ENCODE measurements at places on chromosomes 4 and X.

DNA sequence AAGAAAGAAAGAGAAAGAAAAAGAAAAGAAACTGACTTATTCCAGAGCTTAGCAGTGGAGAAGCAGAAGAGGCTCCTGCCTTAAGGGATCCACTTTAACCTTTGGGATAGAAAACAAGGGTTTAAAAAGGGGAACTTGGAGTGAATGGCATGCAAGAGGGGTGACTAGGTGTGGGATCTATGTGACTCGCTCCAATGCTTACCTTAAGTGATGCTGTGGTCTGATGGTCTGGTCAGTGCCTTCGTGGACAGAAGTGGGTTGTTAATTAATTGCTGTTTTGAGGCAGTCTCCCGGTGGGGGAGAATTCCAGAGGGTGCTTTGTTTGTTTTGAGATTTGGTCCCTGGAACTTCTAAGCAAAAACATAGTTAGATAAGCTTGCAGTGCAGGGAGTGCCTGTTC, 21.1 kb upstream of the RHOXF1 start:
- H3K4me3 ChIP-seq: no peak overlapping the region
- no peak overlapping the region for H3K27ac ChIP-seq
- no peaks in the 10 kb centered on the region for H3K36me3 ChIP-seq
- no peak for DNase-seq
- no peaks in the 10 kb centered on the region for H3K27me3 ChIP-seq

GRCh38 chr4:154009191-154009590, 220.3 kb upstream of the SFRP2 start:
- H3K36me3 ChIP-seq: no peaks in the 10 kb centered on the region
- no peak for DNase-seq
- no peaks in the 10 kb centered on the region for H3K4me1 ChIP-seq
- H3K27ac ChIP-seq: no peak overlapping the region

DNA sequence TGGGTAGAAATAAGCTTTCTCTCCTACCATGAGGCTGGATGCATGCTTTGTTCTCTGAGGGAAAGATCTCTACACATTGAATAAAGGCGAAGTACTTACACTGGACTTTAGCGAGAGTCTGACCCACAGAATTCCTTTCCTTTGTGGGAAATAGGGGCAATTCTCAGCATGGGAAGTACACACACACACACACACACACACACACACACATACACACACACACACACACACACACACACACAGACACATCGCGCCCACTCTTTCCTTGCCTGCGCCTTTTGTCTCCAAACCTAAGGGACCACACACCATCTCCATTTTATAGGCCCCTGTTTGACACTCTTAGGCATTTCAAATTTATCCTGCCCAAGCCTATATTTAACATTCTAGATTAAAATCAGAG, 83.8 kb downstream of the LUZP4 start:
- no peaks in the 10 kb centered on the region for H3K4me1 ChIP-seq
- no peaks in the 10 kb centered on the region for H3K27me3 ChIP-seq
- H3K27ac ChIP-seq: no peak overlapping the region
- no peak for DNase-seq
- no peaks in the 10 kb centered on the region for H3K36me3 ChIP-seq

GRCh38 chr4:183905081-183905592, at the start of gene STOX2:
Gene STOX2, plus strand, starts transcription at chr4:183905307. Its CDS starts 1,484 bp downstream, at chr4:183906791.
- peaks cover 6% of the 10 kb centered on the region for H3K4me1 ChIP-seq
- no peaks in the 10 kb centered on the region for H3K36me3 ChIP-seq
- H3K27me3 ChIP-seq: peaks cover 58% of the 10 kb centered on the region

DNA sequence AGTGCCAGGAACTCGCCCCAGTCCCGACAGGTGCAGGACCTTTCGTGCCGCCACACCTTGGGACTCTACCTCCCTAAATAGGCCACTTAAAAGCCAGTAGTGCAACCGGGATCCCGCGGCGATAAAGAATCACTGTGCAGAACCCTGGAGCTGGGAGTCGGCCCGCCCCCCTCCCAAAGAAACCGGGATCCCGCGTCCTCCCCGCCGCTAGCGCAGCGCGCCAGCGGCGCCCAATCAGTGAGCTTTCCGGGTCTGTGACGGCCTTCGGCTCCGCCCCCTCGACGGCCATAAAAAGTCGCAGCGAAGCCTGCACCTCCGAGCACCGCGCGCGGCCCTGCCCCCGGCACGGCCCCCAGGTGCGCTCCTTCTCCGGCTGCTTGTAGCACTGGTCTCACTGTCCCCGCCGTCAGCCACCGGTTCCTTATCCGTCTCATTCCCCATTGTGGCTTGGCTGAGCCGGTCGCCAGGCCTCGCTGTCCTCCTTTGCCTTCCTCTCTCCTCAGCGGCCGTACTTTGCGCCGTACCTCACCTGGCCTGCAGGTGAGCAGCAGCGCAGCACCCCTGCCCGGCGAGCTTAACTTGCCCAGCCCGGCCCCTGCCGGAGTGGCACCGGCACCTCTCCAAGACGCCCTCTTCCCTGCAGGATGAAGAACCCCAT, at the start of gene LRAT:
LRAT (plus strand) TSS at position 318 of the 658 bp plus-strand sequence; CDS start at position 645, 327 bp downstream.
- peaks cover 67% of the 10 kb centered on the region for H3K27me3 ChIP-seq
- peak; percentile 49 for DNase-seq
- H3K27ac ChIP-seq: no peak within 1 kb of the TSS
- no peaks in the 10 kb centered on the region for H3K36me3 ChIP-seq

DNA sequence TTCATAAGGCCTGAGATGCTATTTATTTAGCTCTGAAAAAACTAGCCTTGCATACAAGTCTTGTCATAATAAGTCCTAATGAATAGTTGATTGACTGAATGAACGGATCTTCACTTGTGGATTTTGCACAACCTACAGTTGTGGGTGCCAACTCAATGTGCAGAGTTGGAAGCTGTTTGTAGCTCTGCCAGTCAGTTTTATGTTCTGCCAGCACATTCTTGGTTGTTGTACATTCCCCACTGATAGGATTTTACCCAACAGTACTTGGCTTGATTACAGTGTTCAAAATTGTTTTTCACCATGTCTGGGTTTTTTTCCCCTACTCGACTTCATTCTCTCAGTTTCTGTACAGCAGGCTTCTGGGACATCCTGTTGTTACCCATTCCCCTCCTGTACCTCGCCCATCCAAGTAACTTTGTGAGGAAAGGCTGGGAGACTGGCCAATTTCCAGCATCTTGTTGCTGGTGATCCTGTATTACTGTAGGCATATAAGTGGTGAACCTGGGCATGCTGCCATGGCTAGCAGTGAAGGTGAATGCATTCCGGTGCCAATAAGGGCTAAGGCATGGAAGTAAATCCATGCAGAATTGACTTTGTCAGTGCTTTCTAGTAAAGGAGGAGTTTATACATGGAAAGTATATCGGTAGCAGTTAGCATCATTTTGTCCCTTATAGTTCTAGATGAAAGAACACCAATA, 22.8 kb downstream of the IL1RAPL1 start:
- no peaks in the 10 kb centered on the region for H3K27me3 ChIP-seq
- no peaks in the 10 kb centered on the region for H3K36me3 ChIP-seq

GRCh38 chr4:103372002-103372558, 173.9 kb upstream of the CENPE start:
- H3K4me1 ChIP-seq: no peaks in the 10 kb centered on the region
- DNase-seq: no peak
- no peak overlapping the region for H3K4me3 ChIP-seq
- no peaks in the 10 kb centered on the region for H3K36me3 ChIP-seq

DNA sequence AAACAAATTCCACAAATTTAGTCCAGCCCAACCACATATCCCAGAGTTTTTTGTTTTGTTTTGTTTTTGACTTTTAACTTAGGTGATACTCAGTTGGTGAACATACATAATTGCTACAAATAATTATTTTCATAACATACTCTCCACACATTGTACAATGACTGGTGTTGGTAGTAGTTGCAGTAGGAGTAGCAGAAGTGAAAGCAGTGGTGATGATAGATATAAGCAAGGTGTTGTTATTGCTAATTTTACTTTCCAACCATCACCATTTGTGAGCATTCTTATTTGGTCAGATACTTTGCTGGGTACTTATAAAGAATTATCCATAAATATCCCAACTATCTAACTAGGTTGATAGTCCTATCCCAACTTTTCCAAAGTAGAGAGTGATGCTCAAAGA, 47.3 kb downstream of the ARHGAP24 start:
- no peaks in the 10 kb centered on the region for H3K4me1 ChIP-seq
- no peak overlapping the region for H3K4me3 ChIP-seq
- no peaks in the 10 kb centered on the region for H3K36me3 ChIP-seq
- H3K27me3 ChIP-seq: no peaks in the 10 kb centered on the region

GRCh38 chr4:1293531-1293941, 3.8 kb downstream of the MAEA start:
- H3K4me1 ChIP-seq: peaks cover 61% of the 10 kb centered on the region
- no peak for DNase-seq
- no peak overlapping the region for H3K4me3 ChIP-seq
- no peaks in the 10 kb centered on the region for H3K27me3 ChIP-seq
- peaks cover 8% of the 10 kb centered on the region for H3K36me3 ChIP-seq
- H3K27ac ChIP-seq: no peak overlapping the region

DNA sequence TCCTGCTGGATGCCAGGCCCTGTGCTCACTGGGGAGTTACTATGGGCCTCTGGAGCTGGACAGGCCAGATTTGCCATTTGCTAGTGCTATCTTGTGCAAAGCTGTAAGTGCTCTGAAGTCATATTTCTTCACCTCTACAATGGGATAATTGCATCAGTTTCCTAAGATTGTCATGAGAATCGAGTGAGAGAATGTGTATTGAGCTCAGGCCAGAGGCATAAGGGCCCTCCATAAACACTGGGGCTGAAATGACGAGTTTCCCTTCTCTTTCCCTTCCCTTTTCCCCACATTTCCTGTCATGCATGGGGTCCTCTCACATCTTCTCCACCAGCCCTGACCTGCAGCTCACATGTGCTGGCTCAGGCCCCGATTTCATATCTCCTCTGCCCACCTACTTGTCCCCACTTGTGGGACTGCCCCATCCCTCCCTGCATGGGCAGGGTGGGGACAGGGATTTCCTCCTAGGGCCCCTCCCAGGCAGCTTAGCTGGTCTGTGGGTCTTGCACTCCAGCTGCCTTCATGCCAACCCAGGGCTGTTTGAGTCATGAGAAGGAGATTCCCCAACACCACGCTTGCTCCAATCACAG, 358.8 kb downstream of the MID1IP1 start:
- peaks cover 23% of the 10 kb centered on the region for H3K4me1 ChIP-seq
- H3K27ac ChIP-seq: no peak overlapping the region
- H3K4me3 ChIP-seq: no peak overlapping the region

- no peaks in the 10 kb centered on the region for H3K27me3 ChIP-seq
- no peak for DNase-seq
- H3K4me1 ChIP-seq: no peaks in the 10 kb centered on the region
- H3K4me3 ChIP-seq: no peak overlapping the region
- H3K36me3 ChIP-seq: no peaks in the 10 kb centered on the region
These were observed 330.2 kb downstream of the ZIC3 start for GRCh38 chrX:137896123-137896522.

- peak overlapping the region; percentile 82 for H3K27ac ChIP-seq
- no peaks in the 10 kb centered on the region for H3K27me3 ChIP-seq
These were observed 123.8 kb upstream of the FAM9C start for GRCh38 chrX:13168269-13168668.

DNA sequence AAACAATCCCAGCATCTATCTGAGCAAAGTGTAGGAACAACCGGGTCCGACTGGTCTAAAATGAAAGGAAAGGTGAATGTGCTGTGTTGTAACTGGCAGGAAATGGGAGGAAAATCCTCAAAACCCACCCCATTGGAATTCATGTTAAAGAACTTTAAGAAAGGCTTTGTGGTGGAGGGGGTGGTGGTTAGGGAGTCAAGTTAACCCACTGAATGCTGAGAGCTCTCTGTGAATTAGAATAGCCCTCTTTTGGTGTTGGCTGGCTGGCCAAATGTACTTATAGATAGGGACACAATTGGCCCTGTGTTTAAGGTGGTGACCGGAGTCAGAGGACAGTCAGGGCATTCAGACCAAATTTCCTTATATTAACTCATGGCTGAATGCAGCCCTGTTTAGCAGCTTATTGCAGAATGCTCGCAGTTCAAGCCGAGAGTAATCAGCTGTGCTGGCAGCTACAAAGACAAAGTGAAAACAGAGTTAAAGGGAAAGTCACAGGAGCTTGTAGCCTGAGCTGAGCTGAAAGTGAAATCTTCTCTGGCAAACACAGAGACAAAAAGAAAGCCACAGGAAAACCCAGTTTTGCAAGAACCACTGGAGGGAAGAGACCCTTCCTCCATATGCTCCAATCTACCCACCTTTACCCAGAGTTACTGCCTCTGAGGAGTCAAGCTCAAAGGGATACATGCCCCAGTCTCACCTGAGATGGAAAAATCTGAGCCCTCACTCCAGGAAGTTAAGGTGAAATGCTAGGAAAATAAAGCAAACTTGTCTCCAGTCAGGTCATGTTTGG, 38.5 kb upstream of the UGT2B7 start:
- no peaks in the 10 kb centered on the region for H3K27me3 ChIP-seq
- DNase-seq: no peak
- H3K27ac ChIP-seq: no peak overlapping the region
- no peaks in the 10 kb centered on the region for H3K36me3 ChIP-seq

DNA sequence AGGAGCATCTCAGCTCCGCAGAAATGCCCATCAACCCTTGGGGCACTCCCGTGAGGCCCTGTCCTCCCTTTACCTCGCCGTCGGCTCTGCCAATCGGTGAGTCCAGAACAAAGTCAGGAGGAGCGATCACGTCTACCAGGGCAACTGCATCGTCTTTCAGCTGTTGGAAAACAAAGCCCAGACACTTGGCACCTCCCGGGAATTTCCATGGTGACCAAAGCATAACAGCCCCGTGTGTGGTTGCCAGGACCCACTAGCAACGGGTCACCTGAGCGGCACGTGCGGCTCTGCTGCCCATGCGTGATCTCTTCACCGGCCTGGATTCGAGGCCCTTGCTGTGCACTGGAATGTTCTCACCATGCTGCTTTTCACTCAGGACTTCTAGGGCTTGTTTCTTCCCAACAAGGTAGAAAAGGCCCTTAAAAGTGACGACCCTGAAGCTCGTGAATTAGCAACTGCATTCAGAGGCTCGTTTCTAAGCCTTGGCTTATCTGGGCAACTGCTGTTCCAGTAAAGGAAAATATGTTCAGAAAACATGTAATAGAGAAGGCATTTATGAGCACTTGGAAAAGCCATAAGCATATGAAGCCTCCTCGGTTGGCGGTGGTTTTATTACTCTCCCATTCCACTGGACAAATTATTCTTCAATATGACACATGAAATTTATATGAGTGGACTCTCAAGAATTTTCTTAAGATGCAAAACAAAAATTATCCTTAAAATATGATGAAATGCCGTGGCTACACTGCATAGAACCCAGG, 69.5 kb downstream of the ACOX3 start:
- no peak overlapping the region for H3K27ac ChIP-seq
- DNase-seq: no peak
- H3K36me3 ChIP-seq: peaks cover 5% of the 10 kb centered on the region
- H3K27me3 ChIP-seq: no peaks in the 10 kb centered on the region

- H3K27me3 ChIP-seq: peaks cover 7% of the 10 kb centered on the region
- H3K4me3 ChIP-seq: no peak overlapping the region
- H3K27ac ChIP-seq: no peak overlapping the region
- H3K36me3 ChIP-seq: no peaks in the 10 kb centered on the region
- no peaks in the 10 kb centered on the region for H3K4me1 ChIP-seq
These were observed 61.0 kb downstream of the SEPSECS start for GRCh38 chr4:25098964-25099891.
